ENCODE measurements at places on chromosomes 1 and 21.

- DNase-seq: no peak
Observed at GRCh38 chr1:240474133-240474614, 137.8 kb downstream of the GREM2 start.

GRCh38 chr1:38740487-38740886 is 119.1 kb downstream of the RRAGC start:
- DNase-seq: no peak

DNA sequence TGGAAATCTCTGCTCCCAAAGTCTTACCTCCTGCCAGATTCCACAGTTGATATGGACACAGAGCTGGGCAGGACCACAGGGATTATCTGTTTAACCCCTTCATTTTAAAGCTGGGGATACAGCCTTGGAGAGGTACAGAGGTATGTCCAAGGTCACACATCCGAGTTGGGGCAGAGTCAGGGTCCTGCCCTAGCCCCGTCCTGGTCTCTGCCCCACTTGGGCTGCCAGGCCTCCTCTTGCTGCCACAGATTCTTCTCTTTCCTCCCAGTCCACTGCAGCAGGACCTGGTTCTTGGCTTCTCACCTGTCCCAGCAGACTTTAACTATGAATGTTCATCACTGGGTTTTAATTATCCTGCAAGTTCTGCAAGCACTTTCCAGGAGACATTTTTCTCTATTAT is 258.3 kb downstream of the MATN1 start:
- DNase-seq: no peak

DNA sequence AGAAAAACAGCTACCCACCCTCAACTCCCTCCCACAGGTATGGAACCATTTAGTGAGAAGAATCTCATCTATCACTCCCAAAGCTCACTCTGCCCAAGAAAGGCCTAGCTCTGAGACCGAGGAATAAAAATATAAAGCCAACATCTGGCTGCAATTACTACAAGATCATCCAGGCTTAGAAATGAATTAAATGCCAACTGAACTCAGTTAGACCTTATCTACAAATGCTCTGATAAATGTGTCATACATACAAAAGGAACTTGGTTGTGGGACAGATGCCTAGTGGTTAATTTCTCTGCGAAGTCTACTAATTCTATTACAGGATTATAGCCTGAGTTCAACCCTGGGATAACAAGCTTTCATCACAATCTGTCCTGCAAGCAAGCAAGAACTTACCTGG is 6.7 kb downstream of the ADIPOR1 start:
- no peak for DNase-seq

GRCh38 chr1:113691184-113691583 is 68.1 kb downstream of the PHTF1 start:
- DNase-seq: no peak

- no peak for DNase-seq
Observed at GRCh38 chr1:212698467-212699103, 1.1 kb downstream of the BATF3 start.

- DNase-seq: no peak
Observed at GRCh38 chr1:17130138-17130635, 10.9 kb upstream of the PADI2 start.

- no peak for DNase-seq
Observed at GRCh38 chr1:245516284-245516759, 361.5 kb downstream of the KIF26B start.

- no peak for DNase-seq
Observed at GRCh38 chr1:35556484-35557117, 602 bp downstream of the KIAA0319L start.

- DNase-seq: no peak
Observed at GRCh38 chr1:204227351-204227750, 13.6 kb upstream of the GOLT1A start.
